ENCODE measurements at places on chromosomes 5 and 9.
A peak's percentile ranks its signal among the peaks of the same experiment; 100 is the strongest.

GRCh38 chr5:160082614-160083500, 36.4 kb downstream of the PWWP2A start:
- peak; percentile 28 for DNase-seq

- DNase-seq, result no peak
Measured at GRCh38 chr5:95280401-95281095, 4.3 kb downstream of the MCTP1 start.

GRCh38 chr9:15142878-15143534, 164.0 kb downstream of the TTC39B start:
- peak; percentile 33 for DNase-seq

DNA sequence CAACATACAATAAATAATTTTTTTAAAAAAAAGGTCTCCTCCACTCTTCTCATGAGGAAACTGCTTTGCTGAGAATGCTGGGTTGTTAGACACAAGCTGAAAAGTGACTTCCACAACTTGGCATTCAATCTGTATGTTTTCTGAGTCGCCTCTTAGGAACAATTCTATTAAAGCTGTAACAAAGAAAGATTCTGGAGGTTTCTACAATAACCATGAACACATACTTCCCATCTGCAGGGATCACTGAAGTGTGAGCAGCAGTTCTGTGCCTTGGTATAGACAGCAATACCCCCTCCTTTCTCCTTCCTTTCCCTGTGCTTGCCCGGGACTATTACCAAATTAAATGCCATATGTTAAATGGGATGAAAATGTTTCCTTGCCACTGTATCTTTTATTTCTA, 1.5 kb downstream of the DIRAS2 start:
- DNase-seq, result no peak

DNA sequence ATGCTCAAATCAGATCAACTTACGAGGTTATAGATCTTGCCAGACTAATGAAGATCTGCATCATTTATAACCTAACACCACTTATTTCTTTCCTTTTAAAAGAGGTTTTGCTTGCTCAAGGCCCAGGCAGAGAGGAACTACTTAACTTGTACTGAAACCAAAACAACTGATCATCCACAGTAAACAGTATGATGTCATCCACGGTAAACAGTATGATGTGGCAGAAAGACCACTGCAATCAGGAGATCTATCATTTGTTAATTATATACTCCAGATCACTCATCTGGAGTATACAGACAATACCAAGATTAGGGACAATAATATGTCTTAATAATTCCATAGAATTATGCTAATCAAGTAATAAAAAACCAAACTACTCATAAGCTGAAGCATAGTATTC, 116.8 kb downstream of the ADAMTS6 start:
- DNase-seq, result no peak

GRCh38 chr9:127897193-127897692, 2.2 kb downstream of the ST6GALNAC6 start:
- peak; percentile 93 for DNase-seq

GRCh38 chr5:63959177-63959982, 2.9 kb downstream of the HTR1A start:
- DNase-seq, result no peak

Measured in femur (tissue), 1 donor.